ENCODE measurements at places on chromosomes 3 and 15. TPM values are rescaled to one million over a fixed set of nuclear protein-coding genes. Genes with fewer than 3 reads are reported as not detected.

The FEZF2 gene
- not detected for total RNA-seq

The SEMA7A gene
- 49.2 TPM for total RNA-seq

The MKRN3 gene
- total RNA-seq = 0.37 TPM

The C3orf49 gene
- total RNA-seq = not detected

The NR1D2 gene
- total RNA-seq = 73.4 TPM

The PTH1R gene
- total RNA-seq = 1.00 TPM

The GPR149 gene
- total RNA-seq = not detected

The TMEM207 gene
- not detected for total RNA-seq

The RBP2 gene
- total RNA-seq = not detected

The SLC27A2 gene
- 0.22 TPM for total RNA-seq

The AADACL2 gene
- total RNA-seq = not detected

The SYNPR gene
- total RNA-seq = not detected

The CEP97 gene
- total RNA-seq = 13.4 TPM

The GOLGA8S gene
- total RNA-seq = under 0.01 TPM

The MESP2 gene
- 0.75 TPM for total RNA-seq

The DZIP1L gene
- 40.7 TPM for total RNA-seq

The ARHGEF26 gene
- 2.1 TPM for total RNA-seq

The TRIM71 gene
- total RNA-seq = not detected

The MST1 gene
- total RNA-seq = 6.2 TPM

The UCN2 gene
- total RNA-seq = 1.2 TPM

The TGM4 gene
- not detected for total RNA-seq

The CLEC3B gene
- total RNA-seq = 0.25 TPM

The RHCG gene
- not detected for total RNA-seq

The CDC25A gene
- 15.9 TPM for total RNA-seq

The GATA2 gene
- total RNA-seq = 5.6 TPM

The ITGB5 gene
- total RNA-seq = 653 TPM

The PEX11A gene
- 5.8 TPM for total RNA-seq

The UACA gene
- 152 TPM for total RNA-seq

The DLEC1 gene
- total RNA-seq = 0.12 TPM

The TRIM42 gene
- total RNA-seq = not detected

The KLHL25 gene
- total RNA-seq = 5.0 TPM

The GOLGA6D gene
- total RNA-seq = not detected

The CLDN11 gene
- 264 TPM for total RNA-seq
